ENCODE measurements at places on chromosomes 11 and 22.

- no peak for DNase-seq
Observed at GRCh38 chr11:39570526-39570925, 1888.9 kb downstream of the LRRC4C start.

GRCh38 chr11:37532271-37532670 is 934.2 kb upstream of the RAG2 start:
- no peak for DNase-seq

DNA sequence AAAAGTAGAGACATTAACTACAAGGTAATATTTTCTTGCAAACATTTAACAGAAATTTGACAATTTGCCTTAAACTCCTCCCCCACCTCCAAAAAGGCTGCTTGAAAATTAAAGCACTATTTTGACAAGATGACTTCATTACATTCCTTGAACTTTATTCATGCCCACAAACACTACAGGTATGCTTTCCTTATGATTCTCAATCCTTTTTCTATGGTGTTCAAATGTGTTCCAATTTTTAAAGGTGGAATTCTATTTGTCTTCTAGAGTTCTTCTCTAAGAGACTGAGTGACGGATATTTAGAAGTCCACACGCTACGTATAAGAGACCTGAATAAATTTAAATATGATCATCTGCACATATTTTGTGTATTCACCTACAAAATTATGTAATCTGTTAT is 69.4 kb downstream of the MRTFA start:
- DNase-seq = no peak

- no peak for DNase-seq
Observed at GRCh38 chr11:57584341-57584740, 13.1 kb upstream of the SERPING1 start.

GRCh38 chr11:124832571-124832970 is 32.4 kb upstream of the MSANTD2 start:
- DNase-seq = no peak

DNA sequence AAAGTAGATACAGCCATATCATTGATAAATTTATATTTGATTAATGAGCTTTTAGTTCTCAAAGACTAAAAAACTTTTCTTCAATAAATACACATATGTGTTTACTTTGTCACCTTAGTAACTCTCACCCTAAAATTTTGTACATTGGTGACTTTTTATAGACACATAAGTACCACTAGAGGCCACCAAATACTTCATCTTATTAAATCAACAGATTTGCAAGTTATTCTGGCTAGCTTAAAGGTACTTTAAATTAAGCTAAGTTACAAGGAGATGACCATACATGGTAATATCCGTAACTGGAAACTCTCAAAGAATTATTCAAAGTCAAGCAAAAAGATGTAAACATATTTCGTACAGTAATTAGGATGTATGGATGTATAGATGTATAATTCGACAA is 112.2 kb downstream of the SBF2 start:
- DNase-seq = no peak

DNA sequence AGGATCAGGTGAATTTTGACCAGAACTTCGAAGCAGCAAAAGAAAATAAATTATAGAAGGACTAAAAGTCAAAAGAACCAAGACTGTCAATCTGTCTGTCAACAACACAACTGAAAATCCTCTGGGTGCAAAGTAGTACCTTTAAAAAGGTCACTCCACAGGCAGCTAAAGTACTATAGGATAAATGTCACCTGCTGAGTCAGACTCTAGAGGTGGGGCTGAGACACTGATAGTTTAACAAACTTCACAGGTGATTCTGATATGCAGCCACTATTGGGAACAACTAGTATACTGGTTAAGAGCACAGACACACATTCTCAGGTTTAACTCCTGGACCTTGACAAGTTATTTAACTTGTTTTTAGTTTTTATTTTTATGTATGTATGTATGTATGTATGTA is 107.3 kb downstream of the FCHSD2 start:
- DNase-seq = no peak

- DNase-seq = no peak
Observed at GRCh38 chr11:2989551-2989950, 2.6 kb downstream of the NAP1L4 start.

DNA sequence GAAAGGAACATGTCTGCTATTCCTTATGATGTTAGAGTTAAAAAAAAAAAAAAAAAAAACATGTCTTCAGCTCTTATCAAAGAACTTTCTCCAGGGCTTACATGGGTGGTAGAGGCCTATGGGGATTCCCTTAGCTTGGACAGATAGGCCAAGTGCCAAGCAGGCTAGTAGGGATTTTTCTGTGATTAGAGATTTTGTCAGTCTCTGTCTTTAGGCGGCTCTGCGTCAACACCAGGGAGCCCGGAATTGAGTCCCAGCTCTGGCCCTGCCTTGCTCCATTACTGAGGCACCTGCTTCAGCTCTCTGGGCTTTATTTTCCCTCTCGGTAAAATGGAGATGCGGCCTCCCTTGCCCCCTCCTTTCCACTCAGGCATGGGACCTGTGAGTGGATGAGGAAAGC is 13.1 kb downstream of the CRY2 start:
- DNase-seq = no peak

DNA sequence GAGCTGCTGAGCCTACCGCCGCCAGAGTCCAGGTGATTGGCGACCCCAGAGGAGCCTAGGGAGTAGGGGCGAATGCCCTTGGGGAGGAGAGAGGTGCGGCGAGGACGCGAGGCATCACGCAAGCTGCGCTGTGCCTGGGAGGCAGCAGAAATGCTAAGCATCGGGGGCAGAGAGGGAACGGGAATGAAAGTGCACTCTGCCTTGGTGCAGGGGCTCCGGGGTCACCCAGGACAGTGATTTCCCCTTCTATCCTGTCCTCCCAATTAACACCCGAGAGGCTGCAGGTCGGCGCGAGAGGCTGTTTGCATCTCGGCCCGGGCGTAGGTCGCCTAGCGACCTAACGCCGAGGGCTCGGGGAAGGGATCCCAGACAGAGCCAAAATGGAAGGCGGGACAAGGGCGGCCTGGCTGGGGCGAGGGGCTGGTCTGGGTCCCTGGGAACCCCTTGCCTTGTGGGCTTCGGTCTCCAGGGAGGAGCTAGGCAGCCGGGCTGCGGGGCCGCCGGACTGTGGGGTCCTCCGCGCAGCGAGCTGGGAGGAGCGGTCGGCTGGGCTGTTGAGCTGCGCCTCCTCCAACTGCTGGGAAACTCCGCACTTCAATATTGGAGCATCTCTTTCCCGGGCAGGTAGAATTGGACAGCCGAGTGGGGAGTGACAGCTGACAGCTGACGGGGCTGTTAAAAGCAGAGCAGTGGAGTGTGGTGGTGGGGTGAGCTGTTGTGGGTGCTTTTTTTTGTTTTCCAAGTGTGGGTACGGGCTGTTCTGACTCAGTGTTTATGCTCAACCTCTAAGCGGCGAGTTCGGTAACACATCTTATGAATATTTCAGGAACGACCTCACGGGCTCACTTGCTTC is 657 bp downstream of the ELMOD1 start:
- no peak for DNase-seq

- DNase-seq = no peak
Observed at GRCh38 chr22:44686873-44687600, 15.0 kb upstream of the PRR5 start.

Measured in NCI-H1930 (cell line).